Hematopoietic multipotent progenitor cell treated with erythropoietin and hydrocortisone succinate and interleukin-3 and kit ligand, for 15 days (in vitro differentiated cells): ENCODE measurements at places on chromosomes 2 and 18.
A peak's percentile ranks its signal among the peaks of the same experiment; 100 is the strongest.

DNA sequence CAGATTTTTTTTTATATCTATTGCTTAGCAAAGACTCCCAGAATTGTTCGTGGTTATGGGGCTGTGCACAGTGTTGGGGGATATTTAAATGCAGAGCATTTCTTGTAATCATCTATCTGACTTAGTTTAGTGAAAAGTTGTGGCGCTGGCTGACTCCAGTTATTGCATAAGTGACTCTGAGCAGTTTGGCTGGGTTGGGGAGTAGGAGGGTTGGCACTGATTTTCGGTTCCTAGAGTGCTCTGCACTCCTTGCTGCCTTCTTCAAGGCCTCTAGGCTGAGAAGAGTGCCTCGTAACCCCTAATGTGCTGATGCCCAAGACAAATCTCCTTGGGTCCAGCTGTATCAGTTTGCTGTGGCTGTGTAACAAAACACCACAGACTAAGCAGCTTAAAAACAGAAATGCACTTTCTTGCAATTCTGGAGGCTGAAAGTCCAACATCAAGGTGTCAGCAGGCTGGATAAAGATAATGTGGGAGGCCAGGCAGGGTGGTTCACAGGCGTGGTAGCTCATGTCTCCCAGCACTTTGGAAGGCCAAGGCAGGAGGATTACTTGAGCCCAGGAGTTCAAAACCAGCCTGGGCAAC lies 6.5 kb upstream of the IMPA2 start:
- no peak for DNase-seq

DNA sequence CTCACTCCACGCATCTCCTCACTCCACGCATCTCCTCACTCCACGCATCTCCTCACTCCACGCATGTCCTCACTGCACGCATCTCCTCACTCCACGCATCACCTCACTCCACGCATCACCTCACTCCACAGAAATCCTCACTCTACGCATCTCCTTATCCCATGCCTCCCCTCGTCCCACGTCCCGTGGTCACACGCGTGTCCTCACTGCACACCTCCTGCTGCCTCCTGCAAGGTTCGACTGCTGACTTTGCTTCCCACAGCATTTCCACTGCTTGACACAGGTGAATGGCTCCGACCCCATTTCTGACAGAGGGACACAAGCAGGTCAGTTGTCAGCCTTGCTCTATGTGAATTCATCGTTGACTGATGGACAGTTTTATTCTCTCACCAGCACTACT lies 103.0 kb downstream of the USP40 start:
- no peak for DNase-seq

- DNase-seq: peak; percentile 71
Measured at GRCh38 chr2:60504049-60504448, 49.4 kb downstream of the BCL11A start.

GRCh38 chr18:25141886-25142285 lies 210.1 kb downstream of the ZNF521 start:
- DNase-seq: no peak

GRCh38 chr2:131010566-131010965 lies 82.7 kb downstream of the FAM168B start:
- DNase-seq: no peak
